ENCODE measurements at places on chromosomes 5 and 9.

DNA sequence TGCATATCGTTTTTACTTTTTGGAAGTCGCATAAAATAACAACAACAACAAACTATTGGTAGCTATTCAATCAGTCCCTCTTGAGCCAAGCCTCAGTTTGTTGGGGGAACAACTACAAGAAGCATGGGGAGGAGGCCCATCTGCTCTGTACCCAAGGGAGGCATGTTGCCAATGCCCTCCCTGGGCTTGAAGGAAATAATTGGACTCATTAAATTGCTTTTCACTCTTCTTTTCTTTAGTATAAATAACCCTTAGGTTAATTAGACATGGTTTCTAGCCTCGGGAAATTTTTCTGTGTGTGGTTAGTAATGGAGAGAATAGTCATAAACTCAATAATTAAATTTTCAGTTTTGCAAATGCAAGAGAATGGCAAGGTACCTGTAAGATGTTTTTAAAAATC is 500.7 kb downstream of the TLE4 start:
- DNase-seq, result peak; percentile 86

- DNase-seq, result no peak
These were observed 8.3 kb downstream of the NFIL3 start for GRCh38 chr9:91415290-91415689.

DNA sequence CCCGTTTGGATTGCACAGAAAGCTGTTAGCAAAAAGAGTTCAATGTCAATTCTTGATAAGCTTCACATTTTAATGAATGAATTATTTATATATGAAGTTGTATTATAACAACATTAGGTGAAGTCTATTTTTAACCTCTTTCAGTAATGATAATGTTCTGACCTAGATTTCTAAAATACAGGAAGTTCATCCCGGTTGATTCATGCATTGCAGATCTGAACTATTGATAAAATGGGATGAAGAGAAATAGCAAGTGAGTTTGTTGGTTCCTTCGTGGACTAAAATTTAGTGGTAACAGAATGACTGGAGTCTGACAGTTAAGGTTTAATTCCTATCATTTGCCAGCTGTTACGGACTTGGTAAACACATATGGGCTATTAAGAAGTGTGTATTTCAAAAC is 180.5 kb downstream of the PCSK1 start:
- no peak for DNase-seq

GRCh38 chr5:150301170-150301505 is 1.6 kb downstream of the ARSI start:
- DNase-seq, result no peak

GRCh38 chr5:99089822-99090549 is 161.2 kb upstream of the CHD1 start:
- DNase-seq, result no peak

DNA sequence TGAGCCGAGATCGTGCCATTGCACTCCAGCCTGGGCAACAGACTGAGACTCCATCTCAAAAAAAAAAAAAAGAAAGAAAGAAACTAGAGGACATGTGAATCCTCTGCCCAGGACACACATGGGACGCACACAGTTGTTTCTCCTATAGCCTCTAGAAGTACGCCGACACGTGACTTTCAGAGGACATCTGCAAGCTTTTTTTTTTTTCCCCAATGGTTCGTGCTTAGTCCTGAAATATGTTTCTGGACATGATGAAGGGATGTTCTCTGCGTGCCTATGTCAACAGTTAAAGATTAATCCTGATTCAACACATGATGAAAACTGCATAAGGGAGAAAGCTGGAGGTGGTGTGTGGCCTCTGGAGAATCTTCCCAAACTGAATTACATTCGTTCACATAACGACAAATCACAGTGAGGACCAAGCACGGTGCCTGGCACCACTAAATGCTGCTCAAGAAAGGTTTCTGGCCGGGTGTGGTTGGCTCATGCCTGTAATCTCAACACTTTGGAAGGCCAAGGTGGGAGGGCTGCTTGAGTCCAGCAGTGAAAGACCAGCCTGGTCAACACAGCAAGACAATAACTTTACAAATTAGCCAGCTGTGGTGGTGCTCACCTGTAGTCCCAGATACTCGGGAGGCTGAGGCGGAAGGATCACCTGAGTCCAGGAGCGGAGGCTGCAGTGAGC is 9.8 kb downstream of the COL23A1 start:
- no peak for DNase-seq

- DNase-seq, result peak; percentile 65
These were observed 17.1 kb downstream of the MTREX start for GRCh38 chr5:55324815-55325418.

DNA sequence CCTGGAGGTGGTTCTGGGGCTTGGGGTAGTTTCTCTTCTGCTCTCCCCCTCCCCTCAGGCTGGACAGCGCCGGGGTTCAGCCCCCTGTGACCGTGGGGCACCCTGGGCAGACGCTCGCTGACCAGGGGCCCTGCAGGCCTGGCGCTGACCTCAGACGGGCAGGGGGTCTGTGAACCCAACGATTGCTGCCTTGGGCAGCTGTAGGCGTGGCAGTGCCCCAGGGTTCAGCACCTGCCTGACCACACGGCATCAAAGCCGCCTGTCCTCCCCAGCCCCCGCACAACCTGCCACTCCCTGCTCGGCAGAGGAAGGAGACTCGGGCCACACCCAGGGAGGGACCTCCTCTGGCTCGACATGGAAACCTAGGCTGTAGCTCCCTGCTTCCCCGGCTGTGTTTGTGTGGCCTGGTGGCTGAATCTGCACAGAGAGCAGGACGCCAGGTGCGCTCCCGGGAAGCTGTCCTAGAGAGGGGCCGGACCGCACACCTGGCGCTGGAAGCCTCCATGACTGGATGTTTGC is 12.2 kb downstream of the LCN12 start:
- DNase-seq, result no peak

DNA sequence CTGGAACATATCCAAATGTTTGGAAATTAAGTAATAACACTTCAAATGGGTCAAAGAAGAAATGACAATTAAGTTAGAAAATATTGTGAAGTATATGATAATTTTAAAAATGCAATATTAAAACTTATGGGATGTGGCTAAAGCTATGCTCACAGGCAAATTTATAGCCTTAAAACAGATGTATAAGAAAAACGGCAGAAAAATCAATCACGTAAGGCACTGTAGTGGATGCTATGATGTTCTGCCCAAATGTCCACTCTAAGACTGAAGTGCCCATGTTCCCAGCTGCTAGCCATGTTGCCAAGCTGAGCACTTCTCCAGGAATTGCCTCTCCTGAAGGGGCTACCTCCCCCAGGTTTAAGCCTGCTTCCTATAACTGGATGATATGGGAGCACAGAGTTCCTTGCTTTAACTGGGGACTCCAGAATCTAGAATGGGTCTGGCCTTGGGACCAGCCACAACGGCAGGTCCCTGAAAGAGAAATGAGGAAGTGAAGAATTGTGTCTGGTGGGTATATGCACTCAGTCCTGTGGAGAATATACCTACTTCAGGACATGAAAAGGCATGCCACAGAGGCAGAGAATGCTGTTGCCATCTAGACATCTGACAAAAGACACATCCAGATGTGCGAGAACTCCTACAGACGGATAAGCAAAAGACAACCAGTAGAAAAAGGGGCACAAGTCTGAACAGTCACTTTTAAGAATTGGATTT is 78.2 kb upstream of the RXRA start:
- DNase-seq, result no peak

DNA sequence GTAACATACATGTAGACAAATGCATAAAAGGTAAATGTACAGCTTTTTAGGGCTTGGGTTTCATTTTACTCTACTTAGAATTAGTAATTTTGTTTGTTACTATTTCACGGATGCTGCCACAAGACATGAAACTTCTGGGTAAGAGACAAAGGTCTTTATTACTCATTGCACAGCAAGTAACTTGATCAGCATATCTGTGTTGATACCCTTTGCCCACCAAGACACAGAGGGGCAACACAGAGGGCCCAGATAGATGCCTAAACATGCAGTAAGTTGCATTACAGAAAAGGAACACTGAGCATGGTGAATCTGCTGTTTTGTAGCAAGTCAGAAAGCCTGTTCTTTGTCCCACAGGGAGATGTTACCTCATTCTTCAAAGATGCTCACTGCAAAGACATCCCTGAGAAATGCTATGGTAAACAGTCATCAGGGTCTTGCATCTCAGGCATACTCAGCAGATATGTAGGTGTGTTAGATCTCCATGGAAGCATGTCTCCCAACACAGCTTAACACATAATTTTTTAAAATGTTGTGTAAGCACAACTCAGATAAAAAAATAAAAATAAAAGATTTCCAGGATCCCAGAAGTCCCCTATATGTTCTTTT is 10.3 kb downstream of the ITGA2 start:
- no peak for DNase-seq

- no peak for DNase-seq
These were observed 256.7 kb downstream of the IRX1 start for GRCh38 chr5:3852161-3852916.

GRCh38 chr5:118791926-118792734 is 196.2 kb downstream of the DTWD2 start:
- peak; percentile 82 for DNase-seq

- DNase-seq, result no peak
These were observed 32.7 kb downstream of the KCNT1 start for GRCh38 chr9:135734616-135735144.

GRCh38 chr5:61441742-61442141 is 109.7 kb downstream of the ZSWIM6 start:
- no peak for DNase-seq

DNA sequence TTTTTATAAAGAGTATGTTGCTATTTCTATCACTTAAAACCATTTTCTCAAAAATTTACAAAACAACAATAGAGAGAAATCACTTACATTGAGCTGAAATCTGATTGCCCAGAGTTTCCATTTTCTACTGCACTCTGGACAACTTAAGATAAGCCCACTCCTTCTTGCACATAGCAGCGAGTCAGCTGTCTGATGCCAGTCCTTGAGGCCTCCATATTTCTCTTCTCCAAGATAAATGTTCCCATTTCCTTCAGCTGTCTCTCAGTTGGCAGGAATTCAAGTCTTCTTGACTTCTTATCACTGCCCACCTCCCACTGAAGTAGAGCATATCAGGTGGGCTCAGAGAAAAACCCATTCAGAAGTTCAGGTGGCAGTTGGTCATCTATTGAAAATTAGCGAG is 78.5 kb upstream of the PIP5K1B start:
- no peak for DNase-seq

DNA sequence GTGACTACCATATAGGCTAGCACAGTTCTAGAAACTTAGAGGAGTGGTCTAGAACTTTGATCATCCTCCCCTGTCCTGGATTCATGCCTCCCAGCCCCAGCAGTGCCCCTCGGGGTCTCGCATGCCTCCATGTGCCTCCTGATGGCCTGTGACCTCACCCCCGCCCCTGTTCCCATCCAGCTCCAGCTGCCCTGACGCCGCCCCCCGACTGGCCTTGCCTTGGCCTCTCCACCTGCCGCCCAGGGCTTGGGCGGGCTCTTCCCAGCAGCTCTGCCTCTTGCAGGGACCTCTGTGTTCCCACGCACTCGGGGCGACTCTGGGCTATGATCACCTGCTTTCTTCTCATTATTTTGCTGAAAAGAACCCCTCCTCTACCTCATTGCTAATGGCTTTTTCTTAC is 115.4 kb upstream of the PHYKPL start:
- DNase-seq, result no peak

- DNase-seq, result no peak
These were observed 93.7 kb downstream of the SEMA5A start for GRCh38 chr5:9452181-9452580.

- DNase-seq, result no peak
These were observed 93.5 kb downstream of the GLDC start for GRCh38 chr9:6552033-6552432.

DNA sequence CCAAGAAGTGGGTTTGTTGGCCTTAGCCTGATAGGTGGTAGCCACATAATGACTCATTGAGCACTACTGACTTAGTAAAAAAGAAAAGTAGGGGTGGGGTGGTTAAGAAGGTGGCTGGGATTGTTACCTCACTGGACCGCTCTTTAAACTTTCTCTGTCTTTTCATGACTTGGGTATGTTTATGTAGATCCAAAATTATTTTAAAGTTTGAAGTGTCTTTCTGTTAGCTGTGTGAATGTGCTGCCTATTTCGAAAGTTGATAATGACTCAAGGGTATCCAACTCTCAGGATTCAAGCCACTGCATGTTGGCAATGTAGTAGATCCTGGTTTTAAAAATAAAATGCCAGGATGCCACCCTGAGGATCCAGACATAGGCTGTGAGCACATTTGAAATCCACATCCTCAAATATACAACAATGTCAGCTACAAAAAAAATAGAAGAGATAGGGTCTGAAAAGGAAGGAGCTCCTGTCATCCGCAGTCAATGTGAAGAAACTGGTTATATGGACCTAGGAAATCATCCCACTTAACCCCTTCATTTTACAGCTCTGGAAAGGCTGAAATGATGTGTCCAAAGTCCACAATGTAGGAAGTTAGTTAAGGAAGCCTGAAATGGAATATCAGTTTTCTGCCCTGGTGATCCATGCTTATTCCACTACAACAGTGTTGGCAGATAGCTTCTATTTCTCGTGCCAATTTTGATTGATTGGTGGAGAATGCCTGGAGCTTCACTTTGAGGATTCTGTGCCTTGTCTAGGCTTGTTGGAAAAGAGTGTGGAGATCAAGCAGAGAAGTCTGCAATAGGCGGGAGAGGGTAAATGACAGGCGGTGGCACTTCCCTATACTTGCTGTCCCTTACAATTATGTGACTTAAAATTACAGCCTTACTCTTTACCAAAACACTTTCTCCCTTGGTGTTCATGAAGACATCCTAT is 23.4 kb downstream of the ZNF462 start:
- DNase-seq, result no peak

DNA sequence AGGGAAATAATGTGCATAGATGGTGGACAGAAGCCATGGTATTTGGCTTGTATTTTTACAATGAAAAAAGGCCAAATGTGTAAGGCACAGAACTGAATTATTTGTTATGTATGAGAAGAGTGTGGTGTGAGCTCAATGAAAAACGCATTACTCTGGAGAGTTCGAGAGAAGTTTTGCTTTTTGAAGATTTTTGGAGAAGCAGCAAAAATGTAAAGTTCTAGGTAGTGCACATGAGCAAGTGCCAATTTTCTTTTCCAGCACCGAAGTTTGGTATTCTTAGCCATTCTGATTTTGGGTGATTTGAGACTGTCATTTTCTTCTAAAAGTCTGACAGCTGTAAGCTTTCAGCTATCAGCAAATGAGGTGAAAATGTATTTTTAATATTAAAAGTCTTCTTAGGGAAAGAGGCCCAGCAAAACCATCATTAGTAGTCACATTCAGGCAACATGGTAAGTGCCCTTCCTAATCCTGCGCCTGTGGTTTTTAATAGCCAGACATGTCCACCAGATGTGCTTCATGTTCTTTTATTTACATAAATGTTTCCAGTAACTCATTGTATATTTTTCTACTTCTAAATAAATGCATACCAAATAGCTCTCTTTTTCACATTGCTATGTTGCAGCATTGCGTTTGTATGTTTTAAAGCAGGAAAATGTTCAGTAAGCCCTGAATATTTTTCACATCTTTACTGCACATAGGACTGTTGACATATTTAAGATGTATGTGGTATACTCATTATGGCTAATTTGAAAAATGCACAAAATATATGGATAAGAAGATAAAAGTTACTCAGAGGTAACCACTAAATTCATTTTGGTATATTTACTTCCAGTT is 50.4 kb downstream of the RASGRF2 start:
- DNase-seq, result no peak
